ENCODE measurements at places on chromosomes 5 and 9. TPM values are rescaled to one million over a fixed set of nuclear protein-coding genes. Genes with fewer than 3 reads are reported as not detected.

DNA sequence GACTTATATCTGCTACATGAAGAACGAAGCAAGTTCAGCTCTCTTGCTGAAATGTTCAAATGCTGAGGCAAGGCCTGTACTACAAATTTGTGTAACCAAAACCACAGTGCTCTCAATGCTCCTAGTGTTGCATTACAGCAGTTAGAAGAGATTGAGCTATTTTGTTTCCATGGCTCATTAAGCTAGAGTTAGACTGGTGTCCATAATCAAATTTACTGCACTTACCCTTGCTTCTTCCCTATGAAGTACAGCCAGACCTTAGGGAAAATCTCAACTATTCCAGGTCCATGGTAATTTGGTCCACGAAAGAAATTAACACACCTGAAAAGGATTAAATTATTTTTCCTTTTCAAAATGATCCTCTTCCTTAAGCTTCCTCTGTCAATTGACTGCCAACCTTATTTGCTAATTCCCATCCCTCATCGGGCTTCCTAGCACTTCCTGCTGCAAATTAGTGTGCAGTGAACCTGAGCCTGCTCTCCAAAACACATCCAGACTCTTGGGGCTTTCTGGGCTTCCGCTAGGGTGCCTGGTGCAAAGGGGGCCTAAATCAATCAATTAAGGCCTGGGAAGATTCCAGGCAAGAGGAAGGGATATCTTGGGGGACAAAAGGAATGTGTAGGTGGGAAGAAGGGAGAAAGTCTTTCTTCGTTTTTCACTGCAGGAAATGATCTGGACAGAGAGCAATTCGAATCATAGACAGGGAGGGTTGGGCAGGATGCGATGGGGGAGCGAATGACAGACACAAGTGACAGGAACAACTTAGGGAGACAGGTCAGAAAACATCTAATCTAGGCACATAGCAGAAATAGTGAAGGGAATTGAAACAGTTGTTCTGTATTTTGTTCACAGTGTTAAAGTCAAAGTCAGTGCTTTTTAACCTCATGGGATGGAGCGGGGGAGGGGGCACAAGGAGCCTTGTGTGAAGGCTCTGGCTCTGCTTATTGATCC is 542.4 kb downstream of the RAB3C start:
- H3K4me1 ChIP-seq, result peaks cover 39% of the 10 kb centered on the region
- no peak overlapping the region for H3K27ac ChIP-seq
- no peaks in the 10 kb centered on the region for H3K36me3 ChIP-seq
- H3K4me3 ChIP-seq, result no peak overlapping the region

DNA sequence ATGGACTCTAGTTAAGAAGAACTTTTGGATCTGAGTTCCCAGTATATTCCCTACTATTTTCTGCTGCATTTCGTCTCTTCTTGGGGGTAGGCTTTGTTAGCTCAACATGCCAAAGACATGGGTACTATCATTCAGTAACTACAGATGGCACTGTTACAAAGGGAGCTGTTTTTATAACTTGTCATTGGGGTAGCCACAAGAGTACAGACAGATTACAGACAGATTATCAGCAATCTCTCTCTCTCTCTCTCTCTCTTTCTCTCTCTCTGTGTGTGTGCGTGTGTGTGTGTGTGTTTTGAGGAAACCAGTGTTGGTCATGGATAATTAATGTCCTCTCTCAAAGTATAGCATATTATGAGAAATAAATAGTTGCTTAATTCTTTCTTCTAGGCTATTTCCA is 116.1 kb downstream of the WDR70 start:
- peak overlapping the region; percentile 78 for H3K27ac ChIP-seq
- no peaks in the 10 kb centered on the region for H3K27me3 ChIP-seq
- no peak overlapping the region for H3K4me3 ChIP-seq
- H3K4me1 ChIP-seq, result peaks cover 24% of the 10 kb centered on the region

DNA sequence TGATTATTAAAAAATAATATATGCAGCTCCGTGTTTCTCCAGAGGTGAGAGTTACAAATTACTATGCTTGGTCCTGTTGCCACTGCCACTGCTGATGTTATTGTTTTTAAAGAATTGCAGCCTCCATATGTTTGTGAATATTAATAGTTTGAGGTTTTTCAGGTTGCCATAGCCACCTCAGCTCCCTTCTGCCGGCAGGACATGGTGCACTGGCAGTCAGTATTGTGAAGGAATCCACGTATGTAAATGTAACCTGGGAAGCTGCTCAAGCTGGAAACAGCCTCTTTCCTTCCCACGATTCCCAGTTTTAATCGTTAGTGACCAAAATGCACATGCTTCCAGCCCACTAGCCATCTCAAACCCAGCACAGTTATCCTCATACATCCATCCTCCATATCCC is 184.4 kb upstream of the CCNG1 start:
- H3K27me3 ChIP-seq, result no peaks in the 10 kb centered on the region
- no peaks in the 10 kb centered on the region for H3K4me1 ChIP-seq
- H3K27ac ChIP-seq, result no peak overlapping the region
- H3K36me3 ChIP-seq, result no peaks in the 10 kb centered on the region
- no peak for DNase-seq

DNA sequence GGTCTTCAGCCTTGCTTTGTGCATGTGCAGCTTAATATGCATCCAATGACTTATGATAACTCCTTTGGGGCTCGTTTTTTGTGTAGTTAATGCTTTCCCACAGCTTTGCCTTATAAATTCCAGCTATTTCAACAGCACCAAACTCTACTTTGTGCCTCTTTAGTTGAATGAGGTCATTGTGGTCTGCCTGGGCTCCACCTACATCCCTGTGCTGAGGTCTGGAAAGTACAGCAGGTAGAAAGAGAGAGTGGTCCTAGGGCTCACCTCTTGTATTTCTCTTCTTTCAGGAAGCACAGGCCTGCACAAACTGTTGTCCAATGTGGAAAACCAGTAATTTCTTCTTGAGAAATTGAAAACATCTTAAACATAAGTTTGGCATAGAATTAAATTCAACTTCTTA is 167.2 kb downstream of the XRCC4 start:
- H3K4me1 ChIP-seq, result no peaks in the 10 kb centered on the region
- no peak overlapping the region for H3K27ac ChIP-seq
- DNase-seq, result no peak
- no peaks in the 10 kb centered on the region for H3K36me3 ChIP-seq
- H3K27me3 ChIP-seq, result no peaks in the 10 kb centered on the region
- H3K4me3 ChIP-seq, result no peak overlapping the region

DNA sequence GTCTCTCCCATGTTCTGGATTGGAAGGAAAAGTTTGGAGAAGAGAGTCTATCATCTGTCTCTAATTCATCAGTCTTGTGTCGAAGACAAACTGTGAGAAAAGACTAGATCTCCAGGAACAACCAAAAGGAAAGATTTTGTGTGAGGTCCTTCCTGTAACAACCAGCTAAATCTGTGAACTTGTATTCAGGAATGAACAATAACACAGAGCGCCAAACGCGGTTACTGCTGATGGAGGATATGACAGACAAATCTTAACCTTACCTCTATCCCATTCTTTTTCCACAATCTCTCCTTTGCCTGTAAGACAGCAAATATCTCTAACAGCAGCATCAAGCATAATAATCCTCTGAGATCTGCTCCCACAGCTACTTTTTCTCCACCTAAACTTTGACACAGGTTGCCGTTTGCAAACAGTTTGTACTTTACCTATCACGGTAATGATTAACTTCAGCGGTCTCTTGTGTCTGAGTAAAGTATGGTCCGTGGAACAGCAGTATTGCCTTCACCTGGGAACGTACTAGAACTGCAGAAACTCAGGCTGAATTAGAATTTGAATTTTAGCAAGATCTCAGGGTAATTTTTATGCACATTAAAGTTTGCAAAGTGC is 387.6 kb downstream of the ELAVL2 start:
- H3K4me3 ChIP-seq, result no peak overlapping the region
- no peaks in the 10 kb centered on the region for H3K4me1 ChIP-seq
- no peaks in the 10 kb centered on the region for H3K27me3 ChIP-seq
- no peak overlapping the region for H3K27ac ChIP-seq
- no peak for DNase-seq

DNA sequence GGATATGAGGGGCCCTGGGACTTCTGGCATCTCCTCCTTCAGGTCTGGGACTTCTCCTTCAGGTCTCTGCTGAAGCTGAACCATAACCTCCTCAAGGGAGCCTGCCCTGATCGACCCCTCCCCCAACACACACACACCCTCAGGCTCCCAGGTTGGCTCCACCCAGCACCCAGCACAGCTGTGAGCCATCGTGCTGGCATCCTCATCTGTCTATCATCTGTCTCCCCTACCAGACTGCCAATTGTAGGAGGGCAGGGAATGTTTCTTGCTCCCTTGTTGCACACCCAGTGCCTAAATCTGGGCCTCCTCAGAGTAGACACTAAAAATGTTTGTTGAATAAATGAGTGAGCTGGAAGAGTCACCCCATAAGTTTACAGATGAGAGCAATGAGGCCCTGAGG is 71.4 kb downstream of the LRSAM1 start:
- peak overlapping the region; percentile 91 for H3K27ac ChIP-seq
- H3K4me3 ChIP-seq, result no peak overlapping the region
- H3K36me3 ChIP-seq, result peaks cover 54% of the 10 kb centered on the region
- no peaks in the 10 kb centered on the region for H3K27me3 ChIP-seq
- H3K4me1 ChIP-seq, result peaks cover 55% of the 10 kb centered on the region
- peak; percentile 59 for DNase-seq

DNA sequence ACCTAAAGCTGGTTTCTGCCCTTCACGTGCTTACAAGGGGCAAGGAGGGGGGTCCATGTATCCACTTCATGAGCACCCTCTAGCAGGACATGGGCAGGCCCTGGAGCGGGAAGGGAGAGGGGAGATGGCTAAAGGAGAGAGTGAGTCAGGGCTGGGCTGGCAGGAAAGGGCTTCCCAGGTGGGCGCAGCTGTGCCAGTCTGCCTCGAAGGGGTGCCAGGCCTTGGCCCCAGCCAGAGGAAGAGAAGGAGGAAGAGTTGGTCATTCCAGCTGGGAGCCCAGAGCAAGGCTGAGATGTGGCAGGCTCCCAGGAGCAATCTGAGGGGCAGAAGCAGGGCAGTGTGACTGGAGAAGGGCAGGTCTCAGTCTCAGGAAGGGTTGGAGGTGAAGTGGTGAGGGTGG is 24.7 kb downstream of the TRIM14 start:
- DNase-seq, result no peak
- no peaks in the 10 kb centered on the region for H3K36me3 ChIP-seq
- H3K27ac ChIP-seq, result no peak overlapping the region

GRCh38 chr9:90176901-90177300 is 465.7 kb downstream of the DIRAS2 start:
- H3K36me3 ChIP-seq, result no peaks in the 10 kb centered on the region
- H3K4me3 ChIP-seq, result no peak overlapping the region
- H3K27me3 ChIP-seq, result no peaks in the 10 kb centered on the region
- DNase-seq, result no peak

DNA sequence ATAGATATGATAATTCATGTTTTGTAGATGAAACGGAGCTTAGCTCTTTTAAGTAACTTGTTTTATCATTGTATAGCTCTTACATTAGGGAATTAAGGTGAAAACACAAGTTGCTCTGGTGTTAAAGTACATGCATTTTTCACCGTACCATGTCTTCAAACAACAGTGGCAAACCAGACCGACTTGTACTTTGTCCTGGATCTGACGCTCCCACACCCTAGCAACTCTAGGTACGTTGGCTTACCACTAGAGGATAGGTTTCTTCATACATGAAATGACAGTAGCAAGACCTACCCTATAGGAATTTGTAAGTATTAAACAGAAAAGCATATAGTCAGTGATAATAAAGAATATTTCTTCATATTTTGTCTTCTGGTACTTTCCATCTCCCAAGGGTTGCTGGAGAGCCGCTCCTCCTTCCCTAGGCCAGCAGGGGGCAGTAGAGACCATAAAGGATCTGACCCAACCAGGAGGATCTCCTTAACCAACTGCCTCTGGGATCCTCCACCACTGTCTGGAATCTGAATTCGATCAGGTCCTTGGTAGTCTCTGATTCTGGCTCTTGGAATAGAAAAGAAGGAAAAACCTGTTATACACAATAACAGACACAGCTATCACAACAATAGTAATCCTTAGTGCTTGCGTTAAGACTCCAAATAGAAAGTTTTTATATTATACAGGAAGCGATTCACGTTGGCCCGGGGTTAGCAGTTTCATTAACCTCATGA is 136.7 kb downstream of the CAVIN4 start:
- H3K36me3 ChIP-seq, result no peaks in the 10 kb centered on the region
- DNase-seq, result peak; percentile 70
- H3K4me3 ChIP-seq, result peak overlapping the region; percentile 23
- H3K27me3 ChIP-seq, result no peaks in the 10 kb centered on the region
- no peak overlapping the region for H3K27ac ChIP-seq
- H3K4me1 ChIP-seq, result no peaks in the 10 kb centered on the region

DNA sequence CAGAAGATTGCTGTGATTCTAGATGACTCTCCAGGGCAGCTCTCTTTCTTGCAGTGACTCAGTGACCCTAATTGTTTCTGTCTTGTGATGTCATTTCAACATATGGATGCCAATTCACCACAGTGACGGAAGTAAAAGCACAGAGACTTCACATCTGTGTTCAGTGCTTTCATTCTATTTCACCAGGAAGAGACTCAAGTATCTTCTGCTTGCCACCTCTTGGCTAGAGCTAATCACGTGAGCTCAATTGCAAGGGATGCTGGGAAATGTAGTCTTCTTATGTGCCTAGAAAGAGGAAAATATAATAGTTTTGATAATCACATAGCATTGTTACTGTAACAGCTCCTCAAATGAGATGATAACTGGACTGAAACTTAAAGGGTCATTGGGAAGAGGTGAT is 453.3 kb upstream of the KLF4 start:
- H3K36me3 ChIP-seq, result no peaks in the 10 kb centered on the region
- peaks cover 8% of the 10 kb centered on the region for H3K4me1 ChIP-seq
- no peak overlapping the region for H3K27ac ChIP-seq
- no peak for DNase-seq
- no peak overlapping the region for H3K4me3 ChIP-seq
- H3K27me3 ChIP-seq, result no peaks in the 10 kb centered on the region

DNA sequence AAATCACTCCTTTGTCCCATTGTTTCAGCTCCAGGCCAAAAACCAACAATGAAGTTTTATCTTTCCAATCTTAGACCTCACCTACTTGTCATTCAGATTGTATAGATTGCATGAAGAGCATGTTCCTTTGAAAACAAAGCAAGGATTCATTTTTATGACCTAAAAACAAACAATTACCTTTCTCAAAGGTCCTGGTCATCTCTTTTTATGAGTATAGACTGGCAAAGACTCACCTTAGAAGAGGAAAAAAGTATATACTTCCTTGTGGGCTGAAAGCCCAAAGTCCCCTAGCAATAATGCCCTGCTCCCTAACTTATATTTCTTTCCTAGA is 28.4 kb upstream of the TLE1 start:
- no peaks in the 10 kb centered on the region for H3K27me3 ChIP-seq
- H3K36me3 ChIP-seq, result no peaks in the 10 kb centered on the region
- no peak overlapping the region for H3K27ac ChIP-seq
- H3K4me3 ChIP-seq, result no peak overlapping the region
- no peak for DNase-seq
- no peaks in the 10 kb centered on the region for H3K4me1 ChIP-seq

Gene NOXA1
- not detected for total RNA-seq

Gene PALM2AKAP2
- 12.5 TPM for total RNA-seq

Gene GFRA3
- total RNA-seq, result not detected

Gene GPR150
- not detected for total RNA-seq

Gene PCDHA1
- not detected for total RNA-seq

Gene TOPORS
- 28.1 TPM for total RNA-seq

Gene WNK2
- total RNA-seq, result not detected

Gene PANK3
- total RNA-seq, result 24.2 TPM
